Activated CD8-positive, alpha-beta memory T cell treated with anti-CD3 and anti-CD28 coated beads for 48 hours (primary cell): ENCODE measurements at places on chromosomes 16 and 17.

- DNase-seq = no peak
Observed at GRCh38 chr16:87424266-87424665, 32.1 kb downstream of the MAP1LC3B start.

DNA sequence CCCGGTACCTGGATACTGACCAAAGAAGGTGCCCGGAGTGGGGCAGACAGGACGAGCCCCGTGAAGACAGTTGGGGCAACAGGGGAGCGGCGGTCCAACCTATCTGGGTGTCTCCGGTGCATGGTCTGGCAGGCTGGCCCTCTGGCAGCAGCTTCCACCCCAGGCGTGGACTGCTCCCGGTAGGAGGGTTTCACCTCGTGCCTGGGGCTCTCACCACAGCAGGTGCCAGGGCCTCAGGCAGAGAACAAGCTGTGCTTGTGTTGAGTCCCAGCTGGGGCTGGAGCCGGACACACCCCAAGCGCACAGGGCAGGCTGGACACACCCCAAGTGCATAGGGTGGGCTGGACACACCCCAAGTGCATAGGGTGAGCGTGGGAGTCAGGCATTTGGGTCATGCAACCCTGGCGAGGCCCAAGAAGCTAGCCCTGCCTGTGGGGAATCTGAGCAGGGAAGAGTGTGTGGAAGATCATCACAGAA is 1.5 kb upstream of the FBXL16 start:
- DNase-seq = no peak

DNA sequence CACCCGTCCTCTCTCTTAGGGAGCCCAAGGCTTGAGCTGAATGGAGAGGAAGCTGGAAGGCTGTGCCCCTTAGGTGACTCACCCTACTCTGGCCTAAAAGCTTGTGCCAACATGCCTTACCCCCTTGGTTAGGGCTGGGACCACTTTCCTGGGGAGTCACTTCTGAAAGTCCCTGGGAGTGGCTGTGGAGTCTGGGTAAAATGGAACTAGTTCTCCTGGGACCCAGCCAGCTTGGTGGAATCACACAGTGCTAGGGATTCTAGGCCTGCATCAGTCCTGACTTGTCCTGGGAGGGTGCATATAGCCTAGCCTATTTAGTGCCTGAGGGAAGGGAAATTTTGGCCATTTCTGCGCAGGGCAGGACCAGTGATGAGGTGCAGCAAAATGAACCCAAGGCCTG is 10.5 kb downstream of the MMP28 start:
- DNase-seq = no peak

DNA sequence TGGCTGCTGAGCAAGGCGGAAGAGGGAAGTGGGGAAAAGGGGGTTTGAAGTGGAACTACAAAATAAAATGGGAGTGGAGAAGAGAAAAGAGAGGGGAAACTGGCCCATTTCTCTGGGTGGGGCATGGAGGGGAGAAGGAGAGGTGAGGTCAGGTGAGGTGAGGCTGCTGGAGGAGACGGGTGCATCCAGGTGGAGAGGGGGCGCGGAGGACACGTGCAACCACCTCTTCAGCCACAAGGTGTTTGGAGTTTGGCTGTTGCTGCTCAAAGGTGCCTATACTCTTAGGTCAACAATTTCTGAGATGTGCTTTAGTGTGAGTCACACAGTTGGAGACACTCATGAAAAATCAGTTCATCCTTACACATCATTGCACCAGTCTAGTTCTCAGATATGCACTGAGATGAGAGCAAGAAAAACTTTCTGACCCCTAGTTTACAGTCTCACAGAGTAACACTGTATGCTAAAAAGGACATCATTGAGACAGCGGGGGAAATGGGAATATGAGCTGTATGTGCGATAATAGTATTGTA is 4.8 kb downstream of the SLC6A4 start:
- no peak for DNase-seq

GRCh38 chr17:66675273-66675990 is 159.5 kb upstream of the CACNG5 start:
- no peak for DNase-seq

DNA sequence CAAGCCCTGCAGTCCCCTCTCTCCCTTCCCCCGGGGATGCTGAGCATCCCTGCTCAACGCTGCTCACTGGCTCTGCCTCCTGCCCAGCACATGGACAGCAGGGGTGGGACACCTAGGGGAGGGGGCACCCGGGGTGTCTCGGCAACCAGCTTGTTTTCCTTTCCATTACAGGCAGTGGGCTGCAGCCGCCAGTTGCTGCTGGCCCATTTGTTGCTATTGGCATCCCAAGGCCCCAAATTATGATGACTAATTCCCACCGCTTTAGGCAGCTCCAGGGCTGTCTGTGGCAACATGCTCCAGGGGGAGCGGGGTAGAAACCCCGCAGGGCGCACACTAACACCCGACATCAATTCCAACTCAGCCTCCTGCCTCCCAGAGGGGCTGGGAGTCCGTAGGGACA is 4.9 kb downstream of the SDK2 start:
- no peak for DNase-seq

DNA sequence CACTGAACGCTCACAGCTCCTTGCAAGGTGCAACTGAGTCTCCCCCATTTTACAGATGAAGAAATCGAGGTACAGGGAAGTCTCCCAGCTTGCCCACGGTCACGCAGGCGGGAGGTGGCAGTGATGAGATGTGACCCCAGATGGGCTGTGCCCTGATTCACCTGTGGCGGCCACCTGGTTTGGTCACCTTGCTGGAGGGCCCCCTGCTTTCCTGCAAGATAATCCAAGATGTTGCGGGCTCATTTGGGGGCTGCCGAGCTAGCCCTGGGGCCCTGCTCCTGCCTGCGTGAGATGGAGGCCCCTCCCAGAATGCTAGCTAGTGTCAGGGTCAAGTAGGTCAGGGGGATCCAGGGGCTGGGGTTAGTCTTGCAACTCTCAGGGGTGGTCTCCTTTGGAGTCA is 59.6 kb upstream of the IL34 start:
- no peak for DNase-seq

GRCh38 chr17:73397278-73397826 is 85.6 kb upstream of the CDC42EP4 start:
- no peak for DNase-seq

- no peak for DNase-seq
Observed at GRCh38 chr16:20020976-20021375, 52.7 kb downstream of the GPR139 start.

DNA sequence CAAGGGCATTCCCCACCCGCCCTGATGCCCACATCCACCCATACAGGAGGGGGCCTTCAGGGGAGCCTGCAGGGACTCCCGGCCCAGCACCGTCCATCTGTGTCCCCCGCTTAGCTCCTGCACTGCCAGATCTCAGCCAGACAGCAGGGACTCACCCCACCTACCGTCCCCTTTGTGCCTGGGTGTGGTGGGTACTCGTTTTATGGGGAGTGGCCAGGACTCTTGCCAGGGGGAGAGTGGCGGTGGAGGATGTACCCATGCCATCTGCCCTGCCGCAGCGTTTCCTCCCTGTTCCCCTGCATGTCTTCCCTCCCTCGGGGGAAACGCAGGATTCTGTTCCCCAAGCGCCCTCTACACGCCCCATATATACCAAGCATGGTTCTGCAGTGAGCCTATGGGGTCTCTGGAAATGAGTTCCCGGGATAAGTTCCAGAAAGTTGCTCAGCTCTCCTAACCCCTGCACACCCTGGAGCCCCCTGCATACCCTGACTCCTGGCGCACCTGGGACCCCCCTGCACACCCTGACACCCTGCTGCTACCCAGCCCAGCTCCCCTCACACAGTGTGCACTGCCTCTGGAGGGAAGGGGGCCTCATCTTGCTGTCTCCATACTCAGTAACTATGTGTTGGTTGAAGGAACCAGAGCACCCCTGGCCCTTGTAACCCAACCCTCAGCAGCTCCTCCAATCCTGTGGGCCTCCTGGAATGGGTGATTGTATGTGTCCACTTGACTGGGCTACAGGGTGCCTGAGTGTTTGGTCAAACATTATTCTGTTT is 4.2 kb upstream of the MAFG start:
- DNase-seq = no peak

GRCh38 chr16:2365397-2366294 is 25.1 kb upstream of the ABCA3 start:
- DNase-seq = no peak

DNA sequence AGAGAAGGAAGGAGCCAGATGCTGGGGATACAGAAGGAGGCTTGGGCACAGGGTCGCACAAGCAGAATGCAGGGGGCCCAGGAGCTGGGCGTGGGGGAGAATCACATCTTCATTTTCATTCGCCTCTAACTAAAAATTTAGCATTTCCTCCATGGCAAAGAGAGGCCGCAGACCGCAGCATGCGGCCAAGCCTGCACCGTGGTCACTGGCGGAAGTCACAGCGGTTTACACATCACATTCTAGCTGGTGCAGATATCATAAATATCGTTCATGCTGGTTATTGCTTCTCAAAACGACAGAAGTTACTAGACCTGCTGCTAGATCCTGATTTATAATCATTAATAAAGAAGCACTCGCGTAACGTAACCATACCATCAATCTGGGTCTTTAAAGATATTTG is 162.0 kb downstream of the NTN1 start:
- DNase-seq = no peak

- no peak for DNase-seq
Observed at GRCh38 chr16:71421911-71422310, 19.9 kb downstream of the TLE7 start.

DNA sequence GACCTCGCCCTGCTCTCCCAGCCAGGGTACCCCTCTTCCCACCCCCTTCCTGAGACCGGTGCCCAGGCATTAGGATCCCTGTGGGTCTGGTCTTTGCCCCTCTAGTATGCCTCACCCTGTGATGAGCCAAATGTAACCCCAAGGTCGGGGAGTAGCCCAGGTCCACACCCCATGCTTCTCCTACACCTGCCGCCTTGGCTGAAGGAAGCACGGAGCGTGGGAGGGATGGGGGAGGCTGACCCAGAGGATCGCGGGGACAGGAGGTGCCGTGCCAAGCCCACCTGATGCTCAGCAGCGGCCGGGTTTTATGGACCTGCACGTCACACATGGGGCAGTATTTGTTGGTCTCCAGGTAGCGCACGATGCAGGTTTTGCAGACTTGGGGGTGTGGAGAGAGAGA is 8.8 kb downstream of the PCGF2 start:
- no peak for DNase-seq

- no peak for DNase-seq
Observed at GRCh38 chr17:63675607-63676546, 24.0 kb downstream of the LIMD2 start.

GRCh38 chr17:350706-351448 is 1.7 kb downstream of the RPH3AL start:
- no peak for DNase-seq

- no peak for DNase-seq
Observed at GRCh38 chr16:11632455-11632939, 35.8 kb upstream of the SNN start.

- no peak for DNase-seq
Observed at GRCh38 chr17:80826346-80826954, 165.2 kb upstream of the CHMP6 start.

- DNase-seq = no peak
Observed at GRCh38 chr16:64617836-64618476, 503.9 kb downstream of the CDH11 start.

DNA sequence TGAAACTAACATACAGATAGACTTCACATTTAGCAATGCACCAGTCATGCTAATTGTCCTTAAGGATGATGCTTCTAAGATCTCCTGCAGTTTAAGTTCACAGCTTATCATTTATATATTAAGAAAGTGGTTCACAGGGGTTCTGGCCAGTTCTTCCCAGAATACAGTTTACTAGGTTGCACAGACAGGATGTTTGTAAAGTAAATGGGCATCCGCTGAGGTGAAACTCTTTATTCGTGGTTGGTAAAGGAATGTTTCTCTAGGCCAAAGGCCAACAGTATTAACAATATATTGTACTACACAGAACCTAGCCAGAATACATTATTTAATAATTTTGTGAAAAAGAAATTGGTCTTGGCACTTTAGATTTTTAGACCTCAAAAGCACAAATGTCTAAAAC is 1427.3 kb downstream of the CDH8 start:
- DNase-seq = no peak

GRCh38 chr16:88974080-88974915 is 2.7 kb downstream of the CBFA2T3 start:
- DNase-seq = no peak

DNA sequence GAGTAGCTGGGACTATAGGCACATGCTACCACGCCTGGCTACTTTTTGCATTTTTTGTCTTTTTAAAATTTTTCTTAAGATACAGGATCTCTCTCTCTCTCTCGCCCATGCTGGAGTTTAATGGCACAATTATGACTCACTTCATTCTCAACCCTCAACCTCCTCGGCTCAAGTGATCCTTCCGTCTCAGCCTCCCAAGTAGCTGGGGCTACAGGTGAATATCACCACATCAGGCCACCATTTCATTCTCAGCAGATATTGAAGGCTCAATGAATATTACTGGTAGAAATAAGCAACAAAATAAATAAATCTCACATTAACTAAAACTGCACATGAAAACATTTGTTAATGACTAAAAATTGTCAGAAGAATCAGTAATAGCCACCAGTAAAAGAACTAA is 41.7 kb downstream of the BRIP1 start:
- no peak for DNase-seq

GRCh38 chr17:74740641-74741387 is 3.8 kb downstream of the RAB37 start:
- DNase-seq = no peak

- DNase-seq = no peak
Observed at GRCh38 chr17:784143-784542, 2.0 kb downstream of the MRM3 start.

GRCh38 chr16:51085271-51085670 is 65.8 kb downstream of the SALL1 start:
- DNase-seq = no peak

- no peak for DNase-seq
Observed at GRCh38 chr17:16995930-16996329, 24.0 kb upstream of the TNFRSF13B start.

DNA sequence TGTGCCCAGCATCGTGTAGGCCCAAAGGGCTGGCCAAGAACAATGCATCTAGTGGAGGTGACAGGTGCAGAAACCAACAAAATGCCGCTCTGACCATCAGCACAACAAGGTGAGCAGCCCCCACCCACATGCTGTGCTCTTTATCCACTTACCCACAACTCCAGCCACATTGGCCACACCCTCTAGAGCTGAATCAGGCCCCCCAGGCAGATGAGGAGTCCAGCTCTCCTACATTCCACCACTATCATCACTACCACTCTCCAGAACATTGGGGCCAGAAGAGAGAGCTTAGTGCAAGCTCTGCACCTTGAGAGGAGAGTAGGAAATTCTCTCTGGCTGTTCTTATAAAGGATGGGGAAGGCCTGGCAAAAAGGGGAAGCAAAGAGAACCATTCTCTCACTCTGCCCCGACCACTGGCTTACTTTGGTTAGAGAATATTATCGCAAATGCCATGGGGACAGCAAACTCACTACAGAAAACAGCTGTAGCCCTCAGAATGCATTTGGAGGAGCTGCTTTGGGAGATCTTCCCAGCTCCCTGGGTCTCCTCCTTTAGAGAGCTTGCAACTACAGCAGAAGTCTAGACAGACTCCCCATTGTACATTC is 75.0 kb downstream of the TMEM132E start:
- DNase-seq = no peak

GRCh38 chr16:59880611-59881010 is 1146.5 kb upstream of the GOT2 start:
- DNase-seq = no peak
